ENCODE measurements at places on chromosomes 7 and 10.

- DNase-seq, result no peak
Observed at GRCh38 chr7:21782996-21783395, 162.7 kb downstream of the CDCA7L start.

GRCh38 chr10:865924-866576 is 65.5 kb downstream of the LARP4B start:
- no peak for DNase-seq

DNA sequence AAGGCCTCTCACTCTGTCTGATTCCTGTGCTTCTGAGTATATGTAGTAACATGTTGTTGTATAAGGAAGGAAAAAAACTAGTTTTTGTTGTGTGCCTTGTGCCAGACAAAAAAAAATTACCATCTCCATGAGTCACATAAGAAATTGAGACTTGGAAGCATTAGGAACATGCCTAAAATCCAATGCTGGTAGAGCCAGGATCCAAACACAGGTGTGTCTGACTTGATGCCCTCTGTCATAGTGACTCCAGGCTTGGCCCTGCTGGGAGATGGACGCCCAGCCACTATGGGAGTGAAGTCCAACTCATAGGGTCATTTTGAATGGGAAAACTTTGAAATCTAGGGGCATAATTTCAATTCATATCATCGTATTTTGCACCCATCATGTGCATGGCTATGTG is 38.0 kb downstream of the PYROXD2 start:
- DNase-seq, result no peak

GRCh38 chr7:22350466-22351328 is 6.3 kb downstream of the RAPGEF5 start:
- no peak for DNase-seq

DNA sequence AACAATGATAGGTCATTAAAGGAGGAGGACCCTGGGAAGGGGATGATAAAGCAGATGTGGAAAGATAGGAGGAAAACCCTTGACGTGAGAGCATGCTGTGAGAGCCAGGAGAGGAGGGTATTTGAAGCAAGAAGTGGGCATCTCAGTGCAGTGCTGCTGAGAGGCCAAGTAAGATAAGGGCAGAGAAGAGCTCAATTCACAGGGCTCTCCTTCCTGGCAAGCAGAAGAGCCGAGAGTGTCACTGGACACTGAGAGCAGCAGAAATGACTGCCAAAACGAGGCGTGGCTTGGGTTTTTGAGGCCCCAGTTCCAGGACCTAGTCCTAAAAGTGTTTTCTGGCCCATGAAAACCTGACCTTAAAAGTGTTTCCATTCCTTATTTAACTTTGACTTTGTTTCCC is 213.5 kb downstream of the LHFPL3 start:
- no peak for DNase-seq

DNA sequence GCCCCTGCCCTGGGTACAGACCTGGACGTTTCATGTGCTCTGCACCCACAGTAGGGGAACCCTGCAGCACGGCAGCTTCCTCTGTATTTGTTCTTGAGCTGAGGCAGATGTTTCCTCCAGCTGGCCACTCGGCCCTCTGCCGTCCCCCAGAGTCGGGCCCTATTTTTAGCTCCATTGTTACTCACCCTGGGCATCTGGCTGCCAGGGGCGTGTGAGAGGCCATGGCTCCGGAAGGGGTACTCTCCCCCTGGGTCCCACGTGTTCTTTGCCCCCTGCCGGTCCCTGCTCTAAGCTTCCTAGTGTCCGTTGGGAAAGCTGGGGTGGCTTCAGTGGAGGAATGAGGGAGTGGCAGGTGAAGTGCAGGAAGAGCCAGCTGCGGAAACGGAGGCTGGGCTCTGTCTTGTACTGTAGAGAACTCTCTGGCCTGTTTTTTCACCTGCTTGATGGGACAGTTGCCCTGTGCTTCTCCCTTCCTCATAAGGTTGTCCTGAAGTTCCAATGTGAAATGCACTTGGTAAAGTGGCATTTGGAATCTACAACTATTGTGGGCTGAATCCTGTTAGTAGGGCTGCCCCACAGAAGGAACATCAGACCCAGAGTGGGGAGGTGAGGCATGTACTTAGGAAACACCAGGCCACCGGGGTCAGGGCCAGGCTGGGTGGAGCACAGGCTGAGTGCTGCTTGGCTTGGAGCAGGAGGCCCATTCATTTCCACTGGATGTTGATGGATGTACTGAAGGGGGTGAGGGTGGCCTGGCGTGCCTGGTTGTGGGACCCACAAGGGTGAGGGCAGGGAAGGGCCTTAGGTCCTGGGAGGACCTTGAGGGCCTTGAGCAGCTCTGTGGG is 30.6 kb downstream of the PALD1 start:
- no peak for DNase-seq

- peak; percentile 23 for DNase-seq
Observed at GRCh38 chr7:135414850-135415439, 95.0 kb downstream of the CNOT4 start.

- no peak for DNase-seq
Observed at GRCh38 chr7:157586426-157586955, 249.7 kb downstream of the DNAJB6 start.

DNA sequence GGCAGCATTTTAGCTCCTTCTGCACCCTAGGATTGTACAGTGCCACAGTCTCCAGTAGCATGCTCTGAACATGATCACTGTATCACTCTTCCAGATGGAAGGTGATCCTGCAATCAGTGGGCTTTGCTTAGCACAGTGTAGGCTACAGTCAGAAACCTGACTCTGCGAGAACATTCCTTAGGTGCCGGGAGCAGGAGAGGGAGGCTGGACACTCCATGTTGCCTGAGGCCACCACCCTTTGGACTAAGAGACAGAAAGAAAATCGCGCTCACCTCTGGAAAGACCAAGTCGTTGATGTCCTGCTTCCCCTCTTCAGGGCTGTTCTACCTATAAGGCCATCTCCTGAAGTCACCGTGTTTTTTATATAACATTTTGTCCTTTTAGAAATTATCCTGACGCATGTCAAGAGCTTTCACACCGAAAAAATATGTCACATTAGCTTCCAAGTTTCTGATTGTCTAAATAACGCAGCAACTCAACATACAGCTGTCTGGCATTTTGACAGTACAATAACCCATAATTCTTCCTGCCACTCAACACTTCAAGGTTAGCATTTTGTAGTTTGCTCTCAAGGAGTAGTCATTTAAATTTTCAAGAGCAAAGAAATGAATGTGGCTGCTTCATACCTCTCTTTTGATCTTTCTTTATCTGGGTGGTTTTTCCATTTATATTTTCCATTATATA is 563.1 kb downstream of the LRMDA start:
- no peak for DNase-seq

- no peak for DNase-seq
Observed at GRCh38 chr10:85613391-85613790, 753.2 kb downstream of the GRID1 start.

DNA sequence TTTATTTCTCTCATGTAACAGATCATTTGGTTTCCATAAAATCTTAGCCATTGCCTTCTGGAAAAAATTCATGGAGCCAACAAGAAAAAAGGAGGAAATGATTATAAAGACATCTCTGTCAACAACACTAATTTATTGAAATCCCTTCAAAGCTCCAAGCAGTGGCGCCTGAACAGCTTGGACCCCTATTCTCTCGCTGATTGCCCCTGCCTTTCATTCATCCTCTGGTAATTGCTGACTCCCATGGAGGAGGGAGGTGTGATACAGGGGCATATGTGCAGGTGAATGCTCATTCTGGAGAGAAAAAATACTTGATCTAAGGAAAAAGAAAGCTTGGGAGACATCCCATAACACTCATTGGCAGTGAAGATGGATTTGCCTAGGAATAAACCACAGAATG is 345.5 kb downstream of the FGFR2 start:
- DNase-seq, result no peak

DNA sequence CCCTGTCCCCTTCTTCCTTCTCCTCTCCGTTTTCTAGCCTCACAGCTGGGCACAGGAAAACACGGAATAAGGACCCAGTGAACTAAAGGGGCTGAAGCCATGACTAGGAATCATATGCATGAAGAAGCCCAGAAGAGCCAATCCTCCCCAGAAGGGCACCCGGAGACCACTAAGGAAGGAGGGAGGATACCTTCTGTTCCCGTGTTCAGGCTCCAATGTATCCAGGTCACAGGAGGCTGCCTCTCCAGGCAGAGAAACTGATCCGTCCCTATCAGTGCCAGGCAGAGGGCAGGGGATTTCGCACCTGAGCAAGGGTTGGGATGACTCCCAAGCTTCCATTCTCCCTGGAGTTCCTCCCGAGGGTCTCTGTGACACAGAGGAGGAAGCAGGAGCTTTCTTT is 246.6 kb downstream of the SNX10 start:
- no peak for DNase-seq

GRCh38 chr10:18456984-18457383 is 194.4 kb downstream of the NSUN6 start:
- no peak for DNase-seq
